ENCODE measurements at places on chromosomes 6 and 20. TPM values are rescaled to one million over a fixed set of nuclear protein-coding genes. Genes with fewer than 3 reads are reported as not detected.
A peak's percentile ranks its signal among the peaks of the same experiment; 100 is the strongest.

DNA sequence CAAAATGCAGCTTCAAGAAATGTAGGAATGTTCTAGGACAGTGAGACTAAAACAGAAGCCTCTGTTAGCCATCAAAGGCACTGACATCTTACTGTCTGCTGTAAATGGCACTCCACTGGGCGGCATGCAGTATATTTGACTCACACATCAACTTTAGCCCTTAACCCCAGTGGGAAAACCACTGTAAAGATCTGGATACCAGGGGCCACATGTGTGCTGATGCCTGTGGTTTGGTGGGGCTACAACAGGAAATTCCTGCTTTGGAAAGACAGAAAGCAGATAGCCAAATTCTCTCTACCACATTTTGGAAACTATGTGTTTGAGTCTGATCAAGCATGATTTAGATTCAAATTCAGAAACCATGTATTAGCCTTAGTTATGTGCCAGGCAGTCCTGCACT is 4.3 kb downstream of the PFDN4 start:
- DNase-seq: no peak

DNA sequence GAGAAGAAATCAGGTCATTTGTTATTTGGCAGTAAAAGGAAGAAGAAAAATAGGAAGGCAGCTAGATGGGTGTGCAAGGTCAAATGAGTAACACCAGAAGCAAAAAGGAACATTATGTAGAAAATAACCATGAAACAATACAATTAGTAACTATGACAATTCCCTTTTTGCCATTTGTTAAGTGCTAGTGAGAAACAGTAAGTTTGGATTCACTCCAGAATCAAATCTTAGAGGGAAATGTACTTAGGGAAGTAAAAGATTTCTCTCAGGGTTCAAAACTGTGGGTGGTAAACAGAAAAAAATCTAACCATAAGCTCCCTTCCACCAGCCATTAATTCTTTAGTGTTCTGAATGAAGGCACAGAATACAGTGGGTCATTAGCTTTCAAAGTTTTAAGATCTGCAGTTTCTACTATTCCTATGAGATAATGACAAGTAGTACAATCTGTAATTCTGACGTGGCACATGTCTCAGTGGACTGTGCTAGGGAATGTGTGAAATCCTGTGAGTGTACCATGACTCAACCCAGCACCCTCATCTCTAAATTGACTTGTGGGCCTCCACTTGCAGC is 17.1 kb downstream of the REPS1 start:
- DNase-seq: no peak

GRCh38 chr6:142523515-142524375 is 221.9 kb downstream of the ADGRG6 start:
- no peak for DNase-seq

GRCh38 chr6:47476781-47477496 is 650 bp upstream of the CD2AP start:
- no peak for DNase-seq

Gene ZC2HC1B
- total RNA-seq: 4.6 TPM

DNA sequence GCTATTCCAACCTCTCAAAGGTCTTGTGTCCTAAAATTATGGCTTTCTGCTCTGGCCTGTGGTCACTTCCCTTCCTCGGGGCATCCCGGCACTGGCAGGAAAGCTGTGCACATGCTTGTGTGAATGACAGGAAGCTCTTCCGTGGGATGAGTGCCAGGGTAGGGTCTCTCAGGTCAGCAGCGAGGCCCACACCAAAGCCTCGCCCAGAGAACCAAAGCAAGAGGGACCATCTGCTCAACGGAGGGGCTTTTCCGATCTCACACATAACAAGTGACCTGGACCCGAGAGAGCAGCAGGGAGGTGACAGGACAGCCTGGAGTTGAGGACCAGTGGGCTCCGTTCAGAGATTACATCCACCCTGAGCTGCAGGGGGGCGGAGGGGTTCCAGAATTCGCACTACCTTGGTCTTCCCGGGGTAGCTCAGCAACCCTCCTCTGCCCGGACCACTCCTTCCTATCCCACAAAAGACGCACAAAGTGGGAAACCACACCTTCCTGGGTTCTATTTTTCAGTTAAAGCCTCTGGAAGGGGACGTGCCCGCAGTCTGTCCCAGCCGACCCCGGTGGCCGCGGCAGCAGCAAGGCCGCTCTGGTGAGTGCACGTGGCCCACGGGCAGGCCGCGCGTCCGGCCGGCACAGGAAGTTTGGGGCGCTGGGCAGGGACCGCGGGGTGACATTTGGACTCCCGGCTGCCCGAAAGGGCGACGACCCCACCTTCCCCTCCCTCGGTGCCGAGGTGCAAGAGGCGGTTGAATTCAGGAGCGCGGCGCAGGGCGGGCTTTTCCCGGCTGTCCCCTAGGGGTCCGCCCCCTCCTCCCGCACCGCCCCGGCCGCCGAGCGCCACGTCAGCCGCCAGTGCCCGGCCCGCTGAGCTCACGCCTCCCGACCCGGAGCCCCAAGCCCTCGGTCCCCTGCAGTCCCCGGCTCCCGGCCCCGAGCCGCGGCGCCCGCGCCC is 988 bp downstream of the TXNDC5 start:
- DNase-seq: no peak

DNA sequence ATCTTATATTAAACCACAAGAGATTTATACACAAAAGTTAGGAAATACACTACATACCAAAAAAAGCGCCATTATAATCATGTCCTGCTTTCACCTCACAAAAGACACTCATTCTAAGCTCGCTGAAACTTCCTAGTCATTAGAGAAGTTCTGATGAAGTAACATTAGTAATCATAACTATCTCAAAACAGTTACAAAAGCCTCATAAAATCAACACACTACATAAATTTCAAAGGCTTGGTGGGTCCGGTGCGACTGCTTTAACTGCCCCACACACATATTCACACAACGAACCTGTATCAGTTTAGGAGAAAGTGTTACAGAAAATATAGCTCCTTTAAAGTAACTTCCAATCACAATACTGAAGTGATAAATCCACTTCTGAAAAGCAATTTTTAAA is 1.9 kb downstream of the PHIP start:
- no peak for DNase-seq

Gene HLA-DQB2
- total RNA-seq: 0.79 TPM

Gene COL9A1
- 1.5 TPM for total RNA-seq

Gene MYB
- total RNA-seq: 3.7 TPM

DNA sequence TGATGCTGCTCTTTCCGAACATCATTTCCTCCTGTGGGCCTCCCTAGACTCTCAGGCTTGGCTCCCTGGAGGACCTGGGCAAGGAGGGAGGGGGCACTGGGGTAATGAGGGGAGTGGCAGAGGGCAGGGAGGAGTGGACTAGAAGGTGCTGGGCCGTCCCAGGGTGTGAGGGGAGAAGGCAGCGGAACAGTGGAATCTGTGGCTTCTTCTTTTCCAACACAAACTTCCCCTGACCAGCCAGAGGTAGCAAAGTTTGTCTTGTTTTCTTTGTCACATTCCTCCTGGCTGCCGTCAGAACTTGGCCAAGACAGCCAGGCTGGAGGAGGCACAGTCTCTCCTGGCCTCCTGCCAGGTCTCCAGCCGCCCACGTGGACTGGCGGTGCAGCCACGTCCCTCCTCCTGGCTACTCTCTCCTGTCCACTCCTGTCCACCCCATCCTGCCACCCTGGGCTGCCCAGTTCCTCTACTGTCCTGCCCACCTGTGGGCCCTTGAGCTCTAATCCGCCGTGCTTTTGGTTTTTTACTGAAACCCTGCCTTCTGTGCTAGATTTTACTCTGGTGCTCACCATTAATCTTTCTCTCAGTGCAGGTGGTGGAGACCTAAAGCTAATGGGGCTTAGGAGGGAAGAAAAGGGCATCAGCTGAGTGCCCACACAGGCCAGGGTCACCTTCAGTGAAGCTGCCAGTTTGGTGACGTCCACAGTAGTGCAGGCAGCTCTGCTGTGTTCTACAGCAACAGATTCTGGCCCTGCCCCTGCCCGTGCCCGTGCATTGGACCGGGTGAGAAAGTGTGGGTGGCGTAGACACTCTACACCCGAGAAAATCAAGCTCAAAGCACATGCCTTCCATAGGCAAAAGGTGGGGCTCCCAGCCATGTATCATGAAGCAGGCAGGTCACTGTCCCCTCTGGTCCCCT is 2.8 kb upstream of the CDSN start:
- DNase-seq: peak; percentile 85

Gene MCCD1
- not detected for total RNA-seq

- no peak for DNase-seq
Measured at GRCh38 chr6:3176562-3177355, 19.4 kb upstream of the TUBB2A start.

DNA sequence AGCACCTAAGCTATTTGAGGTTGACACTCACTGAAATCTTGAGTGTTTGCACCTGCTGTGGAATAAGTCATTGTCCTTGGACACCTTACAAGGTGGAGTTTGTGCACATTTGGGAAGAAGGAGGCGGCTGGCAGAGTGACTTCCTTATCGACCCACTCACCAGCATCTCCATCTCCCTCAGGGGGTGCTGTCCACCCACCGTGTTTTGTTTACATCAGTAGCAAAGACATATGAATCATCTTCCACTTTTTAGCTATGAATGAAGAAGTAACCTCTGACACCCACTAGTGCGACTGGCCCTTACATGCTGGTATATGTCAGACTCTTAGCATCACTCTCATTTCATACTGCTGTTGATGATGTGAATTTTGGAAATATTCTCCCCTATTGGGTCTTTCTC is 119.5 kb upstream of the SGK1 start:
- no peak for DNase-seq

Gene HEY2
- total RNA-seq: 7.3 TPM

GRCh38 chr6:74598462-74599393 is 607.1 kb downstream of the COL12A1 start:
- DNase-seq: no peak

DNA sequence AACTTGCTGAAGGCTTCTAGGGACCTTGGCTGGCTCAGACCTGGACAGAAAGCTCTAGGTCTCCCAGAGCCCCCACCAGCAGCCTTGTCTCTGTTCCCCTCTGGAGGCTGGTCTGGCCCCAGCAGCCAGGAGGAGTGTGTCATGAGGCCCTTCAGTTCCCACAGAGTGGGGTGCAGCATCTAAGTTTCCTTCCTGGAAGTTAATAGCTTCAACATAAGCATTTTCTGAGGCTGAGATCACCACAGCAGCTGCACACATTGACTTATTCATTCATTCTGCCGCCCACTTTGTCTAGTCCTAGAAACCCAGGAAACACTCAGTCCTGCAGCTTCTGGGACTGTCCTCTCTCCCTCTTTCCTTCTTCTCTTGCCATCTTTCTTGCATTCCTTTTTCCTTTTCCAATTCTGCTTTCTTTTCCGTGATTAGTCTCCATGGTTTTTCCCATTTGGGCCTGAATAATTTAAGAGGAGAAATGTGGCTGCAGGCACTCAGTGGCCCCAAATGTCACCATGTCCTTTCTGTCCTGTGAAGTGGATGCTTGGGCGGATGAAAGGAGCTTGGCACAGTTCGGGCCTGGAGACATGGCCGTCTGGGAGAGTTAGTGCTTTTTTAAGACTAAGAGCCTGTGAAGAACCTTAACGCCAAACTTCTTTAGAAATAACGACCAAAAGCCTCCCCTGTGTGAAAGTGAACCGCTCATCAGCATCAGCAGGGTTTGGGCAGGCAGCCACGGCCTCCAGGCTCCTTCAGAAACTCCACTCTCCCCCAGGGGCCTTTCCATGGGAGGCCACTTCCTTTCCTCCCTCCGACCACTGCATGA is 31.0 kb upstream of the PCMTD2 start:
- DNase-seq: no peak

- DNase-seq: no peak
Measured at GRCh38 chr6:25010902-25011625, 75.3 kb upstream of the RIPOR2 start.

Gene PPP1R14C
- total RNA-seq: 27.1 TPM

Gene RIPOR2
- 3.7 TPM for total RNA-seq

Gene ADGB
- total RNA-seq: 28.8 TPM

DNA sequence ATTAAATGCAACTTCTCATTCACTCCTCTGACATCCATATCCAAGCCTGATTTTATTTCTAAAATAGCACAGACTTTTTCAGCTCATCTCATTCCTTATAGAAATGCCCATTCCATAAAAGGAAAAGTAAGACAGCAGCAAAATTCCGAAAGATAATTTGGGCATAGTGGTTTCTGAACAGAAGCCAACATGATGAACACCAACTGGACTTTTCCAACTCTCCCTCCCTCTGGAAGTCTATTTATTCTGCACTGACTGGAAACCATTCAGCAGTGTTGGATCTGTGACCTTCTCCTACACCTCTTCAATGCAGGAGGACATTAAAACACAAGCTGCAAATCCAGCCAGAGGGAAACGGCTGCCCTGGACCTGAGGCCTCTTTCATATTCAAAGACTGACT is 306.2 kb upstream of the NT5E start:
- DNase-seq: no peak

DNA sequence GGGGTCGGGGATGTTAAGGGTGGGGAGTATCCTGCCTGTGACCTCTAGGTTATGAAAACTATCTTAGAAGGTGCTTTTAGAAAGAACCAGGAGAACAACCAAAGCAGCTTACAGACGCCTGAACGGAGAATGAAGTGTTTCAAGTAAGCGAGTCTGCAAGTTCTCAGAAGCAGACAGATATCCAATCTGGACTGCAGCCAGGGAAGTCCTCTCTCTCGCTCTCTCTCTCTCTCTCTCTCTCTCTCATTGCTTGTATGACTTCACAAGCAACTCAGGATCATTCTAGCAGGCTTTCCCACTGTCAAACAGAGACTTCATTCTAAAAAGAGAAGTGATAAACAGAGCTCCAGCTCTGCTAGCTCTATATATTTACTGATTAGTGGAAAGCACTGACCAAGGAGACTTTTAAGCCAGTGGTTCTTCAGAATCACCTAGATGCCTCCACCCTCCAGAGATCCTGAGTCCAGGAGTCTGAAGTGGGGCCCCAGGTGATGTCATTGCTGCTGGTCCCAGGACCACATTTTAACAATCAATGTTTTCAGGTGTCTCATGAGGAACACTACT is 6.0 kb downstream of the TCF21 start:
- peak; percentile 66 for DNase-seq

Gene PI16
- 24.7 TPM for total RNA-seq

- no peak for DNase-seq
Measured at GRCh38 chr6:1574083-1574761, 35.5 kb upstream of the FOXC1 start.

Gene LINC00237
- total RNA-seq: not detected

DNA sequence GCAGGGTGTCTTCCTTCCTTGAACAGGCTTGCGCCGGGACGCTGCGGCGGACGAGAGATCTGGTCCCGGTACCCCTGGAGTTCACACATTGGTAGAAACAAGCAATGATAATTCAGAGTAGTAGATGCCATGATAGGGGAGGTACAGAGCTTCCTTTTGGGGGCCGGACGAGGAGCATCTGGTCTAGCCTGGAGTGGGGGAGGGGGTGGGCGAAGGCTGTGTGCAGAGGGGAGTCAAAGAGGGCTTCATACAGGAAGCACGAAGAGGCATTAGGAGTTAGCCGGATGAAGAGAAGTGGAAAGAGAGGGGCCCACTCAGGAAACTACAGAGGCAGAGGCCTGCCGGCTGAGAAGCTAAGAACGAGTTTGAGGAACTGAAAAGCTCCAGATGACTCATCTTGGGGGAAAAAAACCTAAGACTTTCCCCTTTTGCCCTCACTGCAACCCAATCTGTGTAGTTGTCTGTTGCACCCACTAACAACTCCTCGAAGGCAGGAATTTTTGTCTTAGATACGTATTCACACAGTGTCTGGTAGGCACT is 611 bp downstream of the CNPY3 start:
- no peak for DNase-seq

Measured in testis (tissue), 5 donors.